ENCODE measurements at places on chromosomes 5 and 9.
A peak's percentile ranks its signal among the peaks of the same experiment; 100 is the strongest.

GRCh38 chr5:35484241-35484640, 133.4 kb upstream of the SPEF2 start:
- DNase-seq: no peak

GRCh38 chr9:103530934-103531333, 535.8 kb downstream of the CYLC2 start:
- DNase-seq: no peak

GRCh38 chr9:90770182-90770738, 31.4 kb upstream of the SYK start:
- no peak for DNase-seq

DNA sequence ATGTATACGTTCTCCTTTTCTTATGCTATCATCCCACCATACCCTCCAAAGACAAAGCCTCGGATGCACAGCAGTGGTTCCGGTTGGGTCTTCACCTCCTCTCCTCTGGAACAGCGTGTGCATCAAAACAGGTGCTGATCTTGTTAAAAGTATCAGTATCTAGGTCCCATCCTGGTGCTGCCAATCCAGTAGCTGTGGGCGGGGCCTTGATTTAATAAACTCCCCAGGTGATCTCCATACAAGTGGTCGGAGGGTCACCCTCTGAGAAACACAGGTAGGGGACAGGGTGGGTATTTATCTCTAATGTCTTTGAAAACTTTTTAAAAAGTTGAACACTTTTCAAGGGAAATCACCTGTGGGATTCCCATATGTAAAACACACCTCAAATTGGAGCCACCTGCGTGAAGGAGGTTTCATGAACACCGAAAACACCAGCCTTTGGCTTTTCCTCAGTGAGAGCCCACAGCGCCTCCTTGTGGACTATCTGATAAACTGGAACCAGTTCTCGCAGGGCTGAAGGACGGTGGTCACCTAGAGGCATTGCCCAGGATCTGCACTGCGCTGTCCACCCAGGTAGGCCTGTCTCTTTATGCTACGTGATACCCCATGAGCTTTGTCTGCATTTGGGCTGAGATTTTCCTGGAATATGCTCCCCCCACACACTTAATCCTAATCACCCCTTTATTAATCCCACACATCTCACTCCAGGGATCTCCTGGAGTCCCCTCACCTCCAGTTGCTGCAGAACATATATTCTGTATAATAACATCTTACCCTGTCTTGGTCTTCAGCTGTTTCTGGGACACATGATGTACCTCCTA, 80.5 kb upstream of the EPB41L4B start:
- peak; percentile 86 for DNase-seq

DNA sequence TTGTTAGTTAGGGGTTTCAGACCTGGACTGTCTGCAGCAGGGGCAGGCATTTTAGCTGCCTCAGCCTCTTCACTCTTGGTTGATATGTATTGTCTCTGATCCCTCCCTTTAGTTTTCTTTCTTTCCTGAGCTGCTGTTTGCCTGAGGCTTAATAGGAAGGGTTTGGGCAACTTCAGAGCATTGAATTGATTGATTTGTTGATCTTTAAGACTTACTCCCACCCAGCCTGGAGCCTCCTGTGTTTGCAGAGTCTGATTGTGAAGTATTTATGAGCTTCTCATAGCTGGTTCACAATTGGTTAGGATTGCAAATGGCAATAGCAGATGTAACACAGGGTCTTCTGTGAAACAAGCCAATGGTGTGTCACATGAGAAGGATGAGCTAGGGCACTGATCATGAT, 671.8 kb upstream of the SEMA6A start:
- no peak for DNase-seq

DNA sequence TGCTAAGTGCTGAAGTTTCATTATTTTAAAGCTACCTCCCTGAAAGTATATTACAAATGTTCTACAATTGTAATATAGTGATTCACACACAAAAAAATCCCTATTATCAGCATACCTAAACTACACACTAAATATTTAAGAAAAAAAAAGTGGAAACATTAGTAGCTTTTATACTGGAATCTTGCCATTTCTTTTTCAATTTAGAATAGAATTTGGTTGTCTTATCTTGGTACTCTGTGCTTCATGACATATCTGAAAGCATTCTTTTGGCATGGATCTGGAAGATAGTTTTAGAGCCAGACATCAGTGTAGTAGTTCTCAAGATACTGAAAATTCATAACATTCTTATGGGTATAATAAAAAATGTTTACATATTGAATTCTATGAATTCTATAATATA, 35.0 kb downstream of the SLC1A3 start:
- no peak for DNase-seq
